ENCODE measurements at places on chromosomes 4 and X.

DNA sequence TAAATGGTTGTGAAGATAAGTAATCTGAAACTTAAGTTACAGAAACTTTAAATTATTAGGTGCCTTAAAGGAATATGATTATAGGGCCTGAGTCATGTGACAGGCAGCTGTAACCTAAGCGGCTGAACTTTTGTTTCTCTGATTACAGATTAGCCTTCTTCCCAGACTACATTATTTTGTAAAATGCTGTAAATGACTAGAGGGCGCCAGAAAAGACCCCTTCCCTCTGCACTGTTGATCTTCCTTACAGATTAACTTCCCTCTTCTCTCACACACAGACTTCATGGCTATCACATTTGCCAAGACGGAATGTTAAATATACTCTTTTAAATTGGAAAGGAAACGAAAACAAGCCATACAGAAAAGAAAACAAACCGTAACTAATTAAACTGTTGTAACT is 96.6 kb downstream of the EVC2 start:
- DNase-seq = no peak

DNA sequence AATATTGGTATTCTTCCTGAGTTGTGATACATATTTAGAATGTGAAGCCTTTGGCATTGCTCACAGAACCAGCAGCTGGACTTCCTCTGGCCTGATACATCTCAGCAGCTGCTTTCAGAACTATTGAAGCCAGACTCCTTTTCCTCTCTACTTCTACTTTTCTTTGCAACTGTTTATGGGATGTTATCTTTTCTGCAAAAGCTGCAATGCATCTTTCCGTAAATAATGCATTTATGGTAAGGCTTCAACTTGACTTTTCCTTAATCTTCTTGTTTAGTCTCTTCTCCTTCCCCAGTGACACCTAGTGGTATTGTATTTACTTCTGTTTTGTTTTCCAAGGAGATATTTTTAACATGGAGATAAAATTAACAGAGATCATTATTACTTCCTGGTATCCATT is 1548.7 kb downstream of the PCDH7 start:
- no peak for DNase-seq

GRCh38 chr4:71553605-71554004 is 214.8 kb downstream of the SLC4A4 start:
- DNase-seq = no peak

DNA sequence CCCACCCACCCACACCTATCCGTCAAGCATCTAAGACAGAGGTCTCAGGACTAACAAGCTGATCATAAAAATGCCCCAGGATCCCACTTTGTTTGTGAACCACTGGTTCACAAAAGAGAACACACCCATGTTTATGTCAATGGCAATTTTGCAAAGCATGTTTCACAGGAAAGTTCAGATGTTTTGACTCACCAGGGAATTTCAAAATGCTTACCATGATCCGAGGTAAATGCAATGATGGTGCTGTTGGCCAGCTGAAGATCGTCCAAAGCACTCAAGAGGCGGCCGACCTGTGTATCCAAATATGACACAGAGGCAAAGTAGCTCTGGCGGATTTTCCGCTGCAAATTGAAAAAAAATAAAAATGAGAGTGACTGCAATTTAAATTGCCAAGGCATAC is 15.0 kb downstream of the IDS start:
- DNase-seq = no peak

DNA sequence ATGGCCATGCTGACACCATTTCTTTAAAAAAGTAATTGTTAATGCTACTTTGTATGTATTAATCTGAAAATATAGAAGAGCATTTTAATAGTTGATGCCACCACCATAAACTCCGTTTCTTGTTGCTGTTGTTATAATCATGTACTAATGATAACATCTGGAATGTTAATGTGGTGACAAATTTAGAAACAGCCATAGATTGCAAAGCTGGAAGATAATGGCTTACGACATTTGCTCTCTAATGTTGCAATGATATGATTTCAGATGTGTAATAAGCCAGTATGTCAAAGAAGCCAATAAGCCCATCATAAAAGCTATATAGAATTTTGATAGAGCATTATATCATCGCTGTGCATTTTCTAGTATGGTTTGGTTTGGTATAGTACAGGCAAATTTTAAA is 579.4 kb upstream of the ZFP42 start:
- no peak for DNase-seq

DNA sequence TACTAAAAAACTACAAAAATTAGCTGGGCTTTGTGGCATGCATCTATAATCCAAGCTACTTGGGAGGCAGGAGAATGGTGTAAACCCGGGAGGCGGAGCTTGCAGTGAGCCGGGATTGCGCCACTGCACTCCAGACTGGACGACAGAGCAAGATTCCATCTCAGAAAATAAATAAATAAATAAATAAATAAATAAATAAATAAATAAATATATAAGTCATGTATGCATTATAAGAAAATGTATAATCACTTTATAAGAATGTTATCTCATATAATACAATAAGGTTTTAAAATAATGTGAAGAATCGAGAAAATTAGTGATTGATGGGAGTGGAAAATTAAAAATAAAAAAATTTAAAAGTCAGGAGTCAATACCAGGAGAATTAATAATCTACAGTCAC is 127.5 kb downstream of the GALNTL6 start:
- no peak for DNase-seq

- no peak for DNase-seq
These were observed 393.5 kb downstream of the GPM6A start for GRCh38 chr4:175418516-175418915.

GRCh38 chr4:41795796-41796385 is 47.4 kb upstream of the PHOX2B start:
- DNase-seq = no peak

DNA sequence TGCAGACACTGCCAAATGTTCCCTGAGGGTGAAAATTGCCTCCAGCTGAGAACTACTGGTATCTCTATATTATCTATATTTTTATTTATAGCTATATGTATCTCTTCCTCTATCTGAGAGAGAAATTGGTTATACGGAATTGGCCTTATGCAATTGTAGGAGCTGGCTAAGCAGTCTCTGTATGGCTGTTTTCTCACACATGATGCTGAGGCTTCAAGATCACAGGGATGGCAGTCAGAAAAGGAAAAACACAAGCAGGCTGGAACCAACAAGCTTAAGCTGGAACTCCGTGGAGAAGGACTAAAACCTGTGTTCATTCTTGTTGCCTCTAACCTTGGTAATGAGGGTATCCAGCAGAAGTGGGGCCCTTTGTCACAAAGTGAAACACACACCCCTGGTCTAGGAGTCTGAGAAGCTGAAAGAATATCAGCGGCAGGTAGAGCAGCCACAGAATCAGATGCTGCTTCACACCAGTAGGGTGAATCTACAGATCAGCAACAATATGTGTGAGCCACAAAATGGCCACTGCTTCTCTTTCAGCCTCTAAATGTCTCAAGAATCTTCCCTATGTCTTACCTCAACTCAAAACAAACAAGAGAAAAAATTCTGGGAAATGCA is 166.5 kb upstream of the PPP1R2C start:
- DNase-seq = no peak

GRCh38 chr4:138894709-138895108 is 120.9 kb upstream of the NOCT start:
- no peak for DNase-seq

DNA sequence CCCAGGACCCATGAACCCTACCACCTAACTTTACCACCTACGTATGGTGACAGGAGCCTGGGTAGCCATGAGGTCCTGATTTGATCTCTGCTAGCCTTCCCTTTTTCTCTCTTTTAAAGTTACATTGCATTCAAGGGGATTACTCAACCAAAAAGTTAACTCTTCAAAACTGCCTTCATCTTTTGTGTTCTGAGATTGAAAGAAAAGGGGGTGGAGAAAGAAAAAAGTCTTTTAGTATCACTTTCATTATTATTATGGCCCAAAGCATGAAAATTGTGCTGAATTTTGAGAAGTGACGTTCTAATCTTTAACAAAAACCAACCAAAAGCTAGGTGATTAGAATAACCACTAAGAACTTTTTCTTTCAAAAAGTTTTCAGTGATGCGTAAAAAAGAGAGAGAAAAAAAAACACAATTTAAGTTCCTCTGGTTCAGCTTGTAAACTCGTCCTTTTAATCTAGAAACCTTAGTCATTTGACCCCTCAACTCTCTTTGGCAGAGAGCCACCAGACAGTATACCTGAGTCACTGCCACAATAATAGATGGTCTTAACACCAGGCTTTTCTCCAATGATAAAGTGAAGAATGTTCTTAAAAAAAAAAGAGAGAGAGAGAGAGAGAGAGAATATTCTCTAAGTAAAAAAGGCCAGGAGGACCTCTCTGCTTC is 347.4 kb upstream of the FGF13 start:
- DNase-seq = no peak

- no peak for DNase-seq
These were observed 120.6 kb downstream of the KDR start for GRCh38 chr4:55004831-55005230.

- no peak for DNase-seq
These were observed 10.9 kb upstream of the UBE2K start for GRCh38 chr4:39687014-39687413.

Data from stimulated activated CD4-positive, alpha-beta T cell treated with anti-CD3 and anti-CD28 coated beads, Interleukin-15, amount 100 ng/mL, for 1 hour (primary cell).